ENCODE measurements at places on chromosomes 11 and 22.

GRCh38 chr11:60993615-60994014, 22.1 kb downstream of the CD6 start:
- no peak for DNase-seq

GRCh38 chr22:42752230-42752746, 31.6 kb upstream of the A4GALT start:
- no peak for DNase-seq

- no peak for DNase-seq
Measured at GRCh38 chr22:27514601-27515523, 286.7 kb downstream of the MN1 start.

- no peak for DNase-seq
Measured at GRCh38 chr22:20438678-20439492, 1.3 kb upstream of the SCARF2 start.

- no peak for DNase-seq
Measured at GRCh38 chr22:29639096-29639495, 35.7 kb downstream of the NF2 start.

DNA sequence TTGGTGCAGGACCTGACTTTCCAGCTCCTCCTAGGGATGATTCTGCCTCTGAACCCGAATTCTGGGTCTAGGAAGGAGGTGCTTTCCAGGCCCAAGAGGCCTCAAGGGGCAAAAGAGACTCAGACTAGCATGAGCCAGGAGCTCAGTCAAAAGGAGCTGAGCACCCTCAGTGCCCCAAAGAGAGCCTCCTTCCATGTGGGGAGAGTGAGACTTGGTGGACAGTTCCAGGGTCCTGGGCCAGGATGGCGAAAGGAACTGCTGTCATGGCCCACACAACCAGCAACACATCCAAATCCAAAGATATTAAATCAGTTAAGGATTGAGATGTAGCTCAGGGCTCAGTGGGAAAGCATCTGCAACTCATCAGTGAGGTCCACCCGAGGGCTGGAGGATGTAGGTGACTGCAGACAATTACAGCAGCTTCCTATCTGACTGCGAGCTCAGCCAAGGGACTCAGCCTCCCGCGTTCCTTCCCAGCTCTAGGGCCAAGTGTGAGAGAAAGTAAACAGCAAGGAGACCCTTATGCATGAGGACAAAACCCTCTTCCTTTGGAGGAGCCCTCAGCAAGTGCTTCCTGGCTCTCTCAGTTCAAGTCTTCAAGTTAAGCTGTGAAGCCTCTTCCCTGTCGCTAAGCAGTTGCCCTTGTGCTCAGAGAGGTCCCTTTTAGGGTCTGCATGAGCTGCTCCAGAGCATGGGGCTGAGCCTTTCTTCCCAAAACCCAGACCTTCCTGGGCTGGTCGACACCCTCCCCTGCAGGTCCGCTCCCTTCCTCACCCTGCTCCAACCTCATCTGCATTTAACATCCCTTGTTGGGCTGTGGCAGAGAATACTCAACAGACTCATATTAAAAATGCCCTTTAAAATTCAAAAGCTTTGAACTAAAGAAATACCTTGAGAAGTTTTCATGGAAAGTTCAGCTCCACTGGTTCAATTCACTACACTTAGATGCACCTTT, 35.8 kb downstream of the C11orf58 start:
- no peak for DNase-seq

- DNase-seq: no peak
Measured at GRCh38 chr22:23536821-23537345, 43.2 kb downstream of the IGLL1 start.

DNA sequence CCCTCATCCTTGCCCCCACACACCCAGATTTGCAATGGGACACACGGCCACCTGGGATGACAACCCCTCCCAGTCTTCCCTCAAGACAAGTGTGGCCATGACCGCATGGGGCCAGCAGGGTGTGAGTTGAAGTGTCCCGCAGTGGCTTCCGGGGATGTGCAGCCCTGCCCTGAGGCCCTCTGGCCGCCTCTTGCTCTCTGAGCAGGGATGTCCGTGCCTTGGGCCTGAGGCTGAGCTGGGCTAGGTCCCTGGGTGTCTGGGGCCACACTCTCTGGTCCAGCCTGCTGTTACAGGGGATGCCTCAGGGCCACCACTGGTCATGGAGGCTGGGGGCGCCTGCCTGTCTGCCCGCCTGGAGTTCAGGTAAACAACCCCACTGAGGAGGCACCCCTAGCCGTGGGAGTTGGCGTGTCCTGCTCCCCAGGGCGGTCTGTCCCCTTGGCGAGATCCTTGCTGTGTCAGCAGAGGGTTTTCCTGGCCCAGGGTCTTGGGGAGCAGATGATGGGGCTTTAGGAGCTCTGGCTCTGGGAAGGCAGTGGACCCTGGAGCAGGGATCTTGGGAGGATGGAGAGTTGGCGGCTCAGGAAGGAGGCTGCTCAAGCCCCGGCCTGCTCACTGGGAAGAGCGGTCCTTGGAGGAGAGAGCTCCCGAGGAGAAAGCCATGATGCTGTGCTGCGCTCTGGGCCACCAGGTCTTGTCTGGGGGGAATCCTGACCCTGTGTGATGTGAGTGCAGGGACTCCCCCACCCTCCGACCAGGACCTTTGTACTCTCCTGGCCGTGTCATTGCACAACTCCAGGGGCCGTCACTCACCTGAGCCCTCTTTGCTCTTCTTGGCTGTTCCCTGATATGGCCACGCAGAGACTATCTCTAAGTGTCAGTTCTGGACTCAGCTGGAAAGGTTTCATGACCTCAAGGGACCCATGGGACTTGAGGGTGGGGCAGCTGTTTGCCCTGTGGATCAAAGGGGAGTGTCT, 67.9 kb downstream of the KCNQ1 start:
- no peak for DNase-seq

DNA sequence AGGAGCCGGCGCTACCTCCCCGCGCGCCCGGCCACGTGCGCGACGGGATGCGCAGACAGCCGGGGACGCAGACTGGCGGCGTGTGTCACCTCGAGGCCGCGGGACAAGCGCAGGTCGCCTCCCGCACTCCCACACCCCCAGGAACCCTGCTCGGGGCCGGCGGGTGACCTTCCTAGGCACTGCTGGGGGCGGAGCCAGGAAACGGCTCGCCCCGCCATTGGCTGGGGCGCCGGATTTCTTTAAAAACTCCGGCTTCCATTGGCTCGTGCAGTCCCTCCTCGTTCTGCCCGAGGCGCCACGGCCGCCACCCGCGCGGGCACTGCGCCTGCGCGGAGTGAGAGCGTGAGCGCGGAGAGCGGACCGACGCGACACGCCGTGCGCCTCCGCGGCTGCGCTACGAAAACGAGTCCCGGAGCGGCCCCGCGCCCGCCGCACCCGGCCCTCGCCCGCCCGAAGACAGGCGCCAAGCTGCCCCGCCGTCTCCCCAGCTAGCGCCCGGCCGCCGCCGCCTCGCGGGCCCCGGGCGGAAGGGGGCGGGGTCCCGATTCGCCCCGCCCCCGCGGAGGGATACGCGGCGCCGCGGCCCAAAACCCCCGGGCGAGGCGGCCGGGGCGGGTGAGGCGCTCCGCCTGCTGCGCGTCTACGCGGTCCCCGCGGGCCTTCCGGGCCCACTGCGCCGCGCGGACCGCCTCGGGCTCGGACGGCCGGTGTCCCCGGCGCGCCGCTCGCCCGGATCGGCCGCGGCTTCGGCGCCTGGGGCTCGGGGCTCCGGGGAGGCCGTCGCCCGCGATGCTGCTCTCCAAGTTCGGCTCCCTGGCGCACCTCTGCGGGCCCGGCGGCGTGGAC, at the start of gene PIM3:
Gene PIM3, plus strand, starts transcription at position 614 of the 846 bp plus-strand sequence. Its CDS starts 176 bp downstream, at position 790.
- peak; percentile 88 for DNase-seq

DNA sequence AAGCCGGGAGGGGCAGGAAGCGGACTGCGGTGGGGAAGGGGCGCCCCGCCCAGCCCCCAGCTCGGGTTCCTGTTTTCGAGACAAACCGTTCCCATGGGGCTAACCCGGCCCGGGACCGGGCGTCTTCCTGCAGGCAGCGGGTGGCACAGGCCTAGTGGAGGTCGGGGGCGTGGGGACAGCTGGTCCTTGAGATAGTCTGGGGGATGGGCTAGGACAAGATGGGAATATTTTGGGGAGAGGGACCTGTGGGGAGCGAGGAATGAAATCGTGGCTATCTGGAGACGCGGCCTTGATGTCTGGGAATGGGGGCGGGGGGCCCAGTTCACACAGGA, 1.2 kb upstream of the RASGRP2 start:
- peak; percentile 80 for DNase-seq

- no peak for DNase-seq
Measured at GRCh38 chr11:120062561-120062930, 75.4 kb downstream of the TRIM29 start.

DNA sequence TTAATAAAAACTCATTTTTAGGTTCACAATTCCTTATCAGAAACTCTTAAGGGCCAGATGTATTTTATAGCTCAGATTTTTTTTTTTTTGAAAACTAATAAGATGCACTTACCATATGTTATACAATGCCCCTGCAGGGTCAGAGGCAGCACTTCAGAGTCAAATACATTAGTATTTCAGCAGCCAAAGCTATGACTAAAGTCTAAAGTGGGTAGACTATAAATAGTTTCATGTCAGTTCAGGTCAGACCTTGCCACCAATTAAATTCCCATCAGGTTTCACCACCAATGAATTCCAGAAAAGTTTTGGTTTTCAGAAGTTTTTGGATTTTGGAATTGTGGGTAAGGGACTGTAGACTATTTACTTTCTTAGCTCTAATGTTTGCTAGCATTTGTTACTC, 75.9 kb downstream of the FAM83F start:
- DNase-seq: no peak

- DNase-seq: no peak
Measured at GRCh38 chr22:44200855-44201550, 20.3 kb downstream of the PARVG start.

GRCh38 chr22:27113211-27113635, 455.8 kb downstream of the MIAT start:
- DNase-seq: no peak

DNA sequence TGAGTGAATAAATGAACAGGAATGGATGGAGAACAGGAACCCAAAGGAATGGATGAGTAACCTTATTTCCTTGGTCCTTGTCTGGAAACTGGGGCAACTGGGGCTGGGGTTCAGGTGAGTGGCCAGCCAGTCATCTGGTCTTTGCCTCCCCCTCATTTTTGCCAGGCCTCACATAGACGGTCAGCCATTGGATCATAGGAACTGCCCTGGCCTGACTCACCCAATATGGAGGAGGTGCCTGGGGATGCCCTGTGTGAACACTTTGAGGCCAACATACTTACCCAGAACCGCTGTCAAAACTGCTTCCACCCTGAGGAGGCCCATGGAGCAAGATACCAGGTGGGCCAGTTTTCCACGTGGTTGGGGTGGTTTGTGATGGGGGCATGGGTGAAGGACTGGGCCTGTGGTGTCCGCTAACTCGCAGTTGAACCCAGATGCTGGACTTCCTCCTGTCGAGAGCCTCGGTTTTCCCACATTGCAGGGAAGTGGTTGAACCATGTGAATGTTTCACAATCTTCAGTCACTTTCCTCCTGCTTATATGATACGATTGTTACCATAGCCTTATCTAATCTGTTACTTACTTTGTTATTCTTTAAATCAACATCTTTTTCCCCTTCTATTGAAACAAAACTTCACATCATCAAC, 4.4 kb downstream of the TRIOBP start:
- no peak for DNase-seq

DNA sequence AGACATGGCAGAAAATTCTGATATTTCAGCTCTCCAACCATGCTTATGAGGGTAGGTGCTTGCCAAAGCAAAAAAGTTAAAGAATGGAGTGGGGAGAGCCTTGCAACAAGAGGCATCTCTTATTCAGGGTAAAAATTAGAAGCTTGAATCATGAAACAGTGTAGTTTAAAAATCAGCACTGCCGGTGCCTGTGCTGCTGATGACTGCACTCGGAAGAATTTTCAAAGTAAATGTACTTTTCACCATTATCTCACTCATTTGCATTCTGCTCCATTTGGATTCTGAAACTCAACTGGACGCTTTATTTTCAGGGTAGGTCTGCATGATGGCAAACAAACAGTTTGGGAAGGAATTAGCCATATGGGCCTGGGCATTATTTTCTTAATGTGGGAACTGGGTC, 126.3 kb downstream of the KIRREL3 start:
- DNase-seq: no peak

GRCh38 chr22:43737150-43737828, 74.8 kb downstream of the EFCAB6 start:
- DNase-seq: no peak

GRCh38 chr11:91066456-91067047, 843.7 kb upstream of the CHORDC1 start:
- DNase-seq: no peak

GRCh38 chr11:74686792-74687191, 44.4 kb downstream of the CHRDL2 start:
- DNase-seq: no peak

DNA sequence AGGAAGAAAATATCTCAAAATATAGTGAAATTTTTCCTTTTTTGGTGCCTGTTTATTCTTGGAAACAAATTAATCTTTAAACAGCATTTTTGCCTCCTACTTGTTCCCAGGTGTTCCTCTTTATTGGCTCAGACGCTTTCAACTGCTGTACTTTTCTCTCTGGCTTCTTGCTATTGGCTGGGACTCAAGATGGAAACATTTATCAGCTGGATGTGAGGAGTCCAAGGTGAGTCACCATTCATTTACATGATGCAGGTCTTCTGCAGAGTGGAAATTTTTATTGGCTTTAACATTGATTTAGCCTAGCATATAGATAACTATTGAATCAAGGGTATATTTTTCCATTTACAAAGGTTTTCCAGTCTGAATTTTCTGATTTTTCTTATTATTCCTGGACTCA, 34.4 kb upstream of the DNAJB13 start:
- DNase-seq: no peak

DNA sequence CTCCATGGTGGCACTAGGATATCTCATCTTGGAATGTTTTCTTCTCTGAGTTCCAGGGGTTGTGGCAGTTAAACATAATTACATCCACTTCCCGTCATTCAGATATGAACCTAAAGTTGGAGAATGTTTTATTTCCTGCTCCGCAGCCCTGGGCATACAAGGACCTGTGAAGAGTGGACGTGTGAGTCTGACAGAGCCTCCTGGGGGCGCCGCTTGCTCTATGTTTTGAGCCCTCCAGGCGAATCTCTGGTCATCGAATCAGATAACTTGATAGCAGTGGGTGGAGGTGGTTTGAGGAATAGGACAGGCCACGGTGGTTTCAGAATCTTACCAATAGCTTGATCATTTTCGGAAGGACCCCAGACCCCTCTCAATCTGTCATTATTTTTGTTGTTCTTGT, 174.2 kb downstream of the NTM start:
- no peak for DNase-seq

GRCh38 chr11:101860696-101861427, 53.9 kb upstream of the CEP126 start:
- DNase-seq: no peak

GRCh38 chr22:42699281-42699975, 21.2 kb downstream of the A4GALT start:
- DNase-seq: no peak
